ENCODE measurements at places on chromosomes 3 and 15. TPM values are rescaled to one million over a fixed set of nuclear protein-coding genes. Genes with fewer than 3 reads are reported as not detected.
A peak's percentile ranks its signal among the peaks of the same experiment; 100 is the strongest.

DNA sequence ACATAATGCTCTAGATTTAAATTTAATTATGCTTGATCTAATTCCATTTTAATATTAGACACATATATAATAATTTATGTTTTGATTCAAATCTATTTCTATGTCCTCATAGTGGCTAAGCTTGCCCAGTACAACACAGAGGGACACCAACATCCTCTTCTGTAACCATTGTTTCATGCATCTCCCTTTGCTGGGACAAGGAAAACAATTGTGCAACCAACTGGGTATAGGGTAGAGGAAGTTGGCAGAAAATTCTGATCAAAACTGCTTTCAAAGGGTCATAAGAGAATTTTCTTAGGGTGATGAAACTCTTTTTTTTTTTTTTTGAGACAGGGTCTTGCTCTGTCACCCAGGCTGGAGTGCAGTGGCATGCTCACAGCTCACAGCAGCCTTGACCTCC lies 121.4 kb upstream of the SGO1 start:
- no peak for DNase-seq
- no peak overlapping the region for H3K4me3 ChIP-seq
- no peaks in the 10 kb centered on the region for H3K27me3 ChIP-seq
- no peak overlapping the region for H3K27ac ChIP-seq
- H3K36me3 ChIP-seq, result no peaks in the 10 kb centered on the region

GRCh38 chr3:49942651-49943050 lies 2.7 kb downstream of the RBM6 start:
- no peak overlapping the region for H3K27ac ChIP-seq
- H3K4me3 ChIP-seq, result no peak overlapping the region
- DNase-seq, result no peak
- H3K27me3 ChIP-seq, result no peaks in the 10 kb centered on the region
- H3K36me3 ChIP-seq, result peaks cover 5% of the 10 kb centered on the region

DNA sequence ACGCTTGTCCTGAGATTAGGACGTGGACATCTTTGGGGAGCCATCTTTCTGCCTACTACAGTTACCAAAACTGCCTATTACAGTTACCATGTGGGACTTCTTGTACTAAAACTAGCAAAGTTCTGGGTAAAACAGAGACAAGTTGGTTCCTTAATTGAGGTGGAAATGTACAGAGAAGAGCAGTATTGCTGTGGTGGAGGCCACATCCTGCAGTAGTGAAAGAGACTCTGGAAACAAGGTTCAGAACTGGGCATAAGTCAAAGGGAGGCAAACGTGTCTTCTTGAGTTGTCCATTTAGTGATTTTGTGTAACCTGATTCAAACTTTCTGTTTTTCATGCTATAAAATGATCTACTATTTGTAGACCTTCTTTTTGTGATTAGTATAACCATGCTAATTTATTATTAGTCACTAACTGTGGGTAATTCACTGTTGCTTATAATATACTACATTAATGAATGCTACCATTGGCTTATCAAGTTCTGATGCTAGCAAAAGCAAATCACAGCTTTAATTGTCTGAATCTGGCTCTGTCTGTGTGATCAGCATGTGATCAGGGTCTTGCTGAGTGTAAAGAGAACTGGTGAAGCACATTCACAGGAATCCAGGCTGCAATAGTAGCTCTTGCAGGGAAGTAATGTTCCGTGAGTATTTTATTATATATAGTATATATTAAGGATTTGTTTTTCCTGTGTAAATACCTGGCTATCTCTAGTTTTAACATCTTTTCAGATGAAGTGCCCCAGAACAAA lies 207.9 kb upstream of the GAP43 start:
- H3K4me1 ChIP-seq, result no peaks in the 10 kb centered on the region
- no peak overlapping the region for H3K4me3 ChIP-seq
- DNase-seq, result no peak
- H3K27ac ChIP-seq, result no peak overlapping the region

GRCh38 chr3:58722561-58722960 lies 56.0 kb upstream of the FAM3D start:
- H3K4me1 ChIP-seq, result no peaks in the 10 kb centered on the region
- no peak overlapping the region for H3K27ac ChIP-seq
- no peaks in the 10 kb centered on the region for H3K27me3 ChIP-seq
- no peaks in the 10 kb centered on the region for H3K36me3 ChIP-seq

DNA sequence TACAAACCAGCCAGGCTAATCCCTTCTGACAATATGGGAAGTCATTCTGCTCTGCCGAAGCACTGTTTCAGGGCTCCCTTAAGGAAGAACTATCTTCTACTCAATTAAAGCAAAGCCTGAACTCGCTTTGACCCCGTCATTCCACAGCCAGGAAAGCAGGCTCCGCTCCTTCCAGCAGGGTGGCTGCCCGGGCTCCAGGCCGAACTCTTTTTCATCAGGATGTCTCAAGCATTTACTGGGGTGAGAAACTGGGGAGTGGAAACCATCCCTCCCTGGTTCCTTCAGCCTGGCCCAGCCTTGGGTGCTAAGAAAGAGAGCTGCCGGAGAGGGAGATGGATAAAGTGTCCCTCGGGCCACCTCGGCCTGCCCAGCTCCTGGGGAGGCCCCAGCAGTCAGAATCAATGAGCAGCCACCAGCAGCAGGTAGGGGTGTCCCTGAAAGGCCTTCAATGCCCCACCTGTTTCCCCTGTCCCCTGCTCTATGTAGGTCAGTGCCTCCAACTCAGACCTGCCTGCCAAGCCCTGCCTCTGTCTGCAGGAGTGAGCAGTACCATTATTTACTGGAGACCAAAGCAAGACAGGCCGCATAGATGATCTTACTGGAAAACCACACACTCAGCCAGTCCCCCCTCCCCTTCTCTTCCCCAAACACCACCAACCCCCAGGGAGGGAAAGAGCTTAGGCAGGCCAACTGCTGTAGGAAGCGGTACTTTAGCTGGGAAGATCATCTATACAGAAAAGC lies 225.6 kb upstream of the TLE3 start:
- no peaks in the 10 kb centered on the region for H3K4me1 ChIP-seq
- no peaks in the 10 kb centered on the region for H3K36me3 ChIP-seq
- no peak overlapping the region for H3K4me3 ChIP-seq
- H3K27me3 ChIP-seq, result no peaks in the 10 kb centered on the region
- no peak for DNase-seq

The GNAT1 gene
- total RNA-seq, result 0.28 TPM

The NSMCE3 gene
- total RNA-seq, result 46.9 TPM

- no peaks in the 10 kb centered on the region for H3K27me3 ChIP-seq
- peaks cover 25% of the 10 kb centered on the region for H3K4me1 ChIP-seq
- H3K4me3 ChIP-seq, result no peak overlapping the region
- no peaks in the 10 kb centered on the region for H3K36me3 ChIP-seq
Observed at GRCh38 chr15:101128221-101129015, 123.4 kb downstream of the CHSY1 start.

- H3K36me3 ChIP-seq, result no peaks in the 10 kb centered on the region
- H3K27me3 ChIP-seq, result no peaks in the 10 kb centered on the region
- no peak overlapping the region for H3K27ac ChIP-seq
- no peak for DNase-seq
- H3K4me1 ChIP-seq, result no peaks in the 10 kb centered on the region
Observed at GRCh38 chr3:8290611-8291010, 211.0 kb upstream of the LMCD1 start.

DNA sequence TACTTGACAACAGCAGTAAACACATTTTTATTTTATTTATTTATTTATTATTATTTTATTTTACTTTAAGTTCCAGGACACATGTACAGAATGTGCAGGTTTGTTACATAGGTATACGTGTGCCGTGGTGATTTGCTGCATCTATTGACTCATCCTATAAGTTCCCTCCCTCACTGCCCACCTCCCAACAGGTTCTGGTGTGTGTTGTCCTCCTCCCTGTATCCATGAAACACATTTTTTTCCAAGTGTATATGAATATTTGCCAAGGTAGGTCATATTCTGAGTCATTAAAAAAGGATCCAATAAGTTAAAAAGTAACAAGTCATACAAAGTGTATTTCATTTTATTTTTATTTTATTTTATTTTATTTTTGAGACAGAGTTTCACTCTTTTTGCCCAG lies 567.3 kb upstream of the KCNMB2 start:
- no peak overlapping the region for H3K4me3 ChIP-seq
- no peaks in the 10 kb centered on the region for H3K4me1 ChIP-seq
- no peaks in the 10 kb centered on the region for H3K27me3 ChIP-seq
- DNase-seq, result no peak
- no peaks in the 10 kb centered on the region for H3K36me3 ChIP-seq
- H3K27ac ChIP-seq, result no peak overlapping the region

GRCh38 chr3:197791892-197792647 lies 1.0 kb downstream of the LRCH3 start:
- H3K4me1 ChIP-seq, result peaks cover 25% of the 10 kb centered on the region
- peak; percentile 62 for DNase-seq
- H3K4me3 ChIP-seq, result peak overlapping the region; percentile 97
- peak overlapping the region; percentile 97 for H3K27ac ChIP-seq
- no peaks in the 10 kb centered on the region for H3K27me3 ChIP-seq
- no peaks in the 10 kb centered on the region for H3K36me3 ChIP-seq

- no peaks in the 10 kb centered on the region for H3K36me3 ChIP-seq
- no peaks in the 10 kb centered on the region for H3K27me3 ChIP-seq
- peaks cover 16% of the 10 kb centered on the region for H3K4me1 ChIP-seq
- no peak overlapping the region for H3K4me3 ChIP-seq
- no peak overlapping the region for H3K27ac ChIP-seq
- no peak for DNase-seq
Observed at GRCh38 chr15:77497110-77497737, 76.5 kb downstream of the HMG20A start.

DNA sequence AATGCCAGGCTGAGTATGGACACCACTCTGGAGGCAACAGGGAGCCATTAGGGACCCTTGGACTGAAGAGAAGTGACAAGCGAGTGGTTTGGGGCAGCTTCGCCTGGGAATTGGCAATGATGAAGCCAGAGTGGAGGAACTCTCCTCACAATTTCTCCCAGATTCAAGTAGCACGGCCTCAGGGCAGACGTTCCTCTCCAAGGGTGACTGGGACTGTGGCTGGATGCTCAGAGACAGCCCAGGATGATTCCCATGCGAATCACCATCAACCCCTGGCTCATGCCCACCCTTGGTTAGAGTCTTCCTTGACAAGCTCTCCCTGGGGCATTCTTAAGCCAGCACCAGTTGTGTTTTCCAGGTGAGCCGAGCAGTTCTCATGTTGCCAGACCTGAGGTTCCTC lies 16.3 kb upstream of the DOCK3 start:
- H3K27ac ChIP-seq, result no peak overlapping the region
- H3K4me3 ChIP-seq, result no peak overlapping the region
- no peak for DNase-seq
- H3K36me3 ChIP-seq, result no peaks in the 10 kb centered on the region
- H3K4me1 ChIP-seq, result peaks cover 6% of the 10 kb centered on the region
- H3K27me3 ChIP-seq, result no peaks in the 10 kb centered on the region

The GADL1 gene
- not detected for total RNA-seq

DNA sequence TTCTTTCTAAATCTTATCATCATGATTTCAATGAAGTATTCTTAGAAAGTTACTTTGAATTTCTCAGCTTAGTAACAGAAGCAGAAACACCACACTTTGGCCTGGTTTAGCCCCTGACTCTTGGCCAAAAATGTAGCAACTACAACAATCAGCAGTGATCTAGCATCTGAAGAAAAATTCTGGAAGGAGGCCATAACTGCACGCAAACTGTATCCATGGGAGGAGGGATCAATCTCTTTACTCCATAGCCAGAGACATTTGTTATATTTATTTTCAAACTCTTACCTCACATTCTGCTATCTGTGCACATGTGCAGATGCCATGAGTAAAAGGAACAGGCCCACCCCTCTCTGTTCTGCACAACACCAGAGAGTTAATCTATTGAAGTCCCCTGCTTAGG lies 251.0 kb upstream of the P2RY1 start:
- H3K27ac ChIP-seq, result no peak overlapping the region
- H3K4me1 ChIP-seq, result no peaks in the 10 kb centered on the region
- H3K27me3 ChIP-seq, result no peaks in the 10 kb centered on the region
- DNase-seq, result no peak
- H3K36me3 ChIP-seq, result no peaks in the 10 kb centered on the region
- no peak overlapping the region for H3K4me3 ChIP-seq

GRCh38 chr15:45414215-45414885 lies 36.0 kb upstream of the GATM start:
- no peak overlapping the region for H3K4me3 ChIP-seq
- H3K27me3 ChIP-seq, result no peaks in the 10 kb centered on the region
- H3K36me3 ChIP-seq, result peaks cover 81% of the 10 kb centered on the region

DNA sequence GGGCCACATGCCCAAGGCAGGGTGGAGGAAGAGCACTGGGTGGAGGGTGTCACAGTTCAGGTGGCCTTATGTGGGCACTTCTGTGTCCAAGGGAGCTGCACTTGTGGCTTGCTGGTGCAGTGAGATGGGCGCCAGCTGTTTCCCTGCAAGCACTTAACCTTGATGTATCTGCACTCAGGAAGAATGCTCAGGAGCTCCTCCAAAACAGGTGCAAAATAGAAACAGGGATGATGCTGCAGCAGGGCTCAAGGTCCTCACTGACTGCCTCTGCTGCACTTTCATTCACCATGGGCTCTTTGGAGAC lies 151.3 kb downstream of the CADPS start:
- no peaks in the 10 kb centered on the region for H3K36me3 ChIP-seq
- H3K27me3 ChIP-seq, result peaks cover 2% of the 10 kb centered on the region
- H3K4me1 ChIP-seq, result no peaks in the 10 kb centered on the region
- H3K27ac ChIP-seq, result no peak overlapping the region

The SERPINI1 gene
- 0.64 TPM for total RNA-seq

- peak; percentile 4 for DNase-seq
- H3K4me3 ChIP-seq, result peak overlapping the region; percentile 89
- peaks cover 30% of the 10 kb centered on the region for H3K36me3 ChIP-seq
- H3K4me1 ChIP-seq, result peaks cover 43% of the 10 kb centered on the region
Observed at GRCh38 chr3:48716508-48716981, 476 bp downstream of the IP6K2 start.

- H3K4me1 ChIP-seq, result peaks cover 37% of the 10 kb centered on the region
- H3K27ac ChIP-seq, result peak overlapping the region; percentile 76
- H3K36me3 ChIP-seq, result peaks cover 21% of the 10 kb centered on the region
- peak overlapping the region; percentile 79 for H3K4me3 ChIP-seq
Observed at GRCh38 chr3:186569779-186570095, 783 bp upstream of the DNAJB11 start.

- no peaks in the 10 kb centered on the region for H3K27me3 ChIP-seq
- no peaks in the 10 kb centered on the region for H3K36me3 ChIP-seq
Observed at GRCh38 chr15:62647202-62647842, 395.2 kb upstream of the TPM1 start.

GRCh38 chr3:6396631-6397030 lies 464.3 kb upstream of the GRM7 start:
- no peaks in the 10 kb centered on the region for H3K4me1 ChIP-seq
- no peaks in the 10 kb centered on the region for H3K36me3 ChIP-seq
- H3K27me3 ChIP-seq, result no peaks in the 10 kb centered on the region
- DNase-seq, result no peak

- no peaks in the 10 kb centered on the region for H3K4me1 ChIP-seq
- DNase-seq, result no peak
- no peaks in the 10 kb centered on the region for H3K36me3 ChIP-seq
- H3K27ac ChIP-seq, result no peak overlapping the region
- no peak overlapping the region for H3K4me3 ChIP-seq
Observed at GRCh38 chr3:106305882-106306435, 437.1 kb upstream of the CBLB start.

The CYP8B1 gene
- not detected for total RNA-seq

The CCDC174 gene
- 32.9 TPM for total RNA-seq
